ENCODE measurements at places on chromosomes 13 and 19.

DNA sequence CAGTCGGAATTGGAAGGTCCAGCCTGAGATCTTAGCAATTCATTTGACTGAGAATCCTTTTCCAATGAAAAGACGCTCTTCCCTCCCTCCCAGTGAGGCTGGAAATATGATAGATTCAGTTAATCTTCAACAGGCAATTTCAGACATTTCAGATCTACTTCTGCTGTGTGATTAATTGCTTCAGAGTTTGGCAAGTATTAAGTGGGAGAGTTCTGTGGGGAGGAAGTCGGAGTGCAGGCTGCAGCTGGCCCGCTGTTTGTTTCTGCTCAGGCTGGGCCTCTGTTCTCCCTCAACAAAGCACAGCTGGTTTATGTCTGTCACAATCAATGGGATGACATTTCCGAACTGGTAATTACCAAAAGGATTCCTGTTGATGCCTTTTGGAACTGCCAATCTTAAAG lies 178.2 kb downstream of the NDFIP2 start:
- DNase-seq: no peak

DNA sequence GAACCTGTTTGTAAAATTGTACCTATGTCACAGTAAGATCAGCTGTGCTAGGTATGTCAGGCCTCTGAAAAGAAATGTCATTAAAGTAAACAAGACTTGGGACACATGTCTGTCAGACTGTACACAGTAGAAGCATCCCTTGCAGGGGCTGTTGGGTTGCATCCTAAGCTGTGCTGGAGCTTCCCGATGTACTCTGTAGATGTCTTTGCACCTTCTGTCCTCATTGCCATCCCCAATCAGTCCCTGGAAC lies 48.7 kb upstream of the GPR183 start:
- no peak for DNase-seq

GRCh38 chr13:106139377-106139776 lies 396.1 kb downstream of the EFNB2 start:
- DNase-seq: no peak

- DNase-seq: no peak
Observed at GRCh38 chr19:46609511-46610412, 8.6 kb downstream of the CALM3 start.

GRCh38 chr19:36686365-36687213 lies 823 bp upstream of the ZNF567 start:
- DNase-seq: no peak
